Activated CD8-positive, alpha-beta memory T cell treated with anti-CD3 and anti-CD28 coated beads for 48 hours (primary cell): ENCODE measurements at places on chromosomes 4 and X.
A peak's percentile ranks its signal among the peaks of the same experiment; 100 is the strongest.

DNA sequence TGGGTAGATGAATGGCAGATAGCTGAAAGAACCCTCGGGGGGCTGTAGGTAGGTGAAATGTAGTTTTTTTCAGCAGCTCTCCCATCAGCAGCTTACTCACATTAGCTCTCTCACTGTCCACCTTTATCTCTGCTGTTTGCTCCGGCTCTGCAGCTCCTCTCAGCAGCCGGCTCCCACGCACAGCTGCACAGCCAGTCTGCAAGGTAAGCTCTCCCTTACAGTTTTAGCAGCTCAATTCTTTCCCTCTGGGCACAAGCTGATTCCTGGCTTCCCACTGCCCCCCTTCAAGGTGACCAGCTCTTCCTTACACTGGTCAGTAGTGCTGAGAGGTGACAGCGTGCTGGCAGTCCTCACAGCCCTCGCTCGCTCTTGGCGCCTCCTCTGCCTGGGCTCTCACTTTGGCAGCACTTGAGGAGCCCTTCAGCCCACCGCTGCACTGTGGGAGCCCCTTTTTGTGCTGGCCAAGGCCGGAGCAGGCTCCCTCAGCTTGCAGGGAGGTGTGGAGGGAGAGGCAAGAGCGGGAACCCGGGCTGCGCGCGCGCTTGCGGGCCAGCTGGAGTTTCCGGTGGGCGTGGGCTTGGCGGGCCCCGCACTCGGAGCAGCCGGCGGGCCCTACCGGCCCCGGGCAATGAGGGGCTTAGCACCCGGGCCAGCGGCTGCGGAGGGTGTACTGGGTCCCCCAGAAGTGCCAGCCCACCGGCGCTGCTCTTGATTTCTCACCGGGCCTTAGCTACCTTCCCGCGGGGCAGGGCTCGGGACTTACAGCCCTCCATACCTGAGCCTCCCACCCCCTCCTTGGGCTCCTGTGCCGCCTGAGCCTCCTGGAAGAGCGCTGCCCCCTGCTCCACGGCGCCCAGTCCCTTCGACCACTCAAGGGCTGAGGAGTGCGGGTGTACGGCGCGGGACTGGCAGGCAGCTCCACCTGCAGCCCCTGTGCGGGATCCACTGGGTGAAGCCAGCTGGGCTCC lies 393.6 kb downstream of the CENPC start:
- DNase-seq, result no peak

DNA sequence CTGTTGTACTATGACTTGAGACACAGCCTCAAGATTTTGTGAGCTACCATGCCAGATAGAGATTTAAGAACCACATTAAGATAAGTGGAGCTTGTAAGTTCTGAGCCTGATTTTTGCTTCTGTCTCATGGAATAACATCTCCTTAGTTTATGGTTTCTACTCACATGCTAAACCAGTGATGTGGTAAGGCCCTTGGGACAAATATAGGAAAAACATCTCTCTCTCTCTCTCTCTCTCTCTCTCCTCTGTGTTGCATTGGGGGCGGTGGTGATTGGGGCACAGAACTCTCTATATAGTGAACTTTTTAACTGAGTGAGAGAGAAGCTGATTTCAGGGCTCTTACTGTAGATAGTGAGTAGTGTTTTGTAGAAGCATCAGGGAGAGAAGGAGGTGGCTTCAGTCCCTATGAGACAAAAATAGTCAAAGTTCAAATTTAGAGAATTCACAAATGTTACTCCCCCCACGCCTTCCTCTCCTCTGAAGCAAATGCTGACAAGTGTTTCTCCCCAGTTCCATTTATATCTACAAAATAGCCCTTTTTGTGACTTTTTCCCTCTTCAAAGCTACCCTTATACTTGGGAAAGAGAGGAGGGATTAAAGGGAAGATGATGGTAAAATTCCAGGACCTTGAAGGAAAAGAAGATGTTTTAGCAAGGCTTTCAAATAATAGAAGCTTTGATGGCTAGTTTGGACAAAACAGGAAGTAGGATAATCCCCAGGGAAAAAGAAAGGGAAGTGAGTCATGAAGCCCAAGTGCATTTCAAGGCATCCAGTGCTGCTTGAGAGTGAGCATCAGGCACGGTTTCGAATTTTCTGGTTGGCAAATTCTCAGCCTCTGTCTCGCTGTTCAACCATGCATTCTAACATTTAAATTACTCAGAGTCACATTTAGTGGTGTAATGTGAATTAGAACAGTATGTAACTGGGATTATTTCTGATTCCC lies 134.3 kb upstream of the AP1S2 start:
- DNase-seq, result no peak

DNA sequence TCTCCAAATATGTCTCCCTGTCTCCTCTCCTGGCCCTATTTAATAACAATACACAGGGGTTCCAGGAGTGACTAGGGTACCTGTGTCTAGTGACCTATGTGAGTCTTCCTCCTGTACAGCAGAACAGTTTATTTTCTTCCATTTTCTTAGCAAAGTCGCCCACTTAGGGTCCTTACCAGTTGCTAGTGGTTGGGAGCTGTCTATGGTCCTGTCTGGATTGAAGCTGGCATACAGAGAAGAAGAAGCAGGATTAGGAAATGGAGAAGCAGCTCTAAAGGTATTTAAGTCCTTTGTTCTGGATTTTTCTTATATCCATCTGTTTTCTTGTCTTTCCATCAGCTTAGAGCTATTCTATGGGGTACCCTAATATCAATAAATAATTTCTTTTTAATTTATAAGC lies 587.1 kb upstream of the CPEB2 start:
- DNase-seq, result no peak

- no peak for DNase-seq
Observed at GRCh38 chrX:71178908-71179307, 34.3 kb downstream of the NLGN3 start.

- no peak for DNase-seq
Observed at GRCh38 chr4:169042608-169043007, 32.6 kb upstream of the CBR4 start.

- no peak for DNase-seq
Observed at GRCh38 chrX:20378233-20378920, 111.7 kb upstream of the RPS6KA3 start.

DNA sequence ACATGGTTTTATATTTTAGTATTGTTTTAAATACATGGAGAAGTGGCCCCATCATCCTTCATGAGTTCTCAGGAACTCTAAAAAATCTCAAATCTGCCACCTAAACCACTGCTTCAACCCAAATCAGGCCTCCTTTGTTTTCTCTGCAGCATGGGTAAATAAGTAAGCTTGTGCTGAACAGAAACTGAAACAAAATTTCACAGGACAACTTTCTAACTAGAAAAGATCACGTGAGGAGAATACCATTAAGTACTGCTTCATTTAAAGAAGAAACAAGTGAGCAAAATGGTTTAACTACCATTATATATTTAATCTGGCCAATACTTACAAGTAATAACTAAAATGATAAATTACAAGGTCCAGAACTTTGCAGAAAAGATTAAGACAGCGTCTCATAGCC lies 2.5 kb downstream of the ARAP2 start:
- DNase-seq, result no peak

- DNase-seq, result no peak
Observed at GRCh38 chr4:16235209-16235608, 8.9 kb upstream of the TAPT1 start.

- DNase-seq, result no peak
Observed at GRCh38 chrX:18825375-18825774, 117.9 kb downstream of the PPEF1 start.

- DNase-seq, result peak; percentile 22
Observed at GRCh38 chr4:127782025-127782274, 172 bp upstream of the HSPA4L start.

GRCh38 chr4:100188829-100189228 lies 1.4 kb downstream of the DDIT4L start:
- no peak for DNase-seq

DNA sequence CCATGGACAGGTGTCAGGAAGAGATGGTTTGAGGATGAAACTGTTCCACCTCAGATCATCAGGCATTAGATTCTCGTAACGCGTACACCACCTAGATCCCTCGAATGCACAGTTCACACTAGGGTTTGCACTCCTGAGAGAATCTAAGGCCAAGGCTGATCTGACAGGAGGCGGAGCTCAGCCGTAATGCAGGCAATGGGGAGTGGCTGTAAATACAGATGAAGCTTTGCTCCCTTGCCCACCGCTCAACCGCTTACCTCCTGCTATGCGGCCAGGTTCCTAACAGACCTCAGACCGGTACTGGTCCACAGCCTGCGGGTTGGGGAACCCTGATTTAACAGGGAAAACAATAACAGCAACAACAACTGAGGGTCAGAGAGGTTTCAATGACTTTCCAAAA lies 2.0 kb upstream of the TEC start:
- DNase-seq, result no peak

DNA sequence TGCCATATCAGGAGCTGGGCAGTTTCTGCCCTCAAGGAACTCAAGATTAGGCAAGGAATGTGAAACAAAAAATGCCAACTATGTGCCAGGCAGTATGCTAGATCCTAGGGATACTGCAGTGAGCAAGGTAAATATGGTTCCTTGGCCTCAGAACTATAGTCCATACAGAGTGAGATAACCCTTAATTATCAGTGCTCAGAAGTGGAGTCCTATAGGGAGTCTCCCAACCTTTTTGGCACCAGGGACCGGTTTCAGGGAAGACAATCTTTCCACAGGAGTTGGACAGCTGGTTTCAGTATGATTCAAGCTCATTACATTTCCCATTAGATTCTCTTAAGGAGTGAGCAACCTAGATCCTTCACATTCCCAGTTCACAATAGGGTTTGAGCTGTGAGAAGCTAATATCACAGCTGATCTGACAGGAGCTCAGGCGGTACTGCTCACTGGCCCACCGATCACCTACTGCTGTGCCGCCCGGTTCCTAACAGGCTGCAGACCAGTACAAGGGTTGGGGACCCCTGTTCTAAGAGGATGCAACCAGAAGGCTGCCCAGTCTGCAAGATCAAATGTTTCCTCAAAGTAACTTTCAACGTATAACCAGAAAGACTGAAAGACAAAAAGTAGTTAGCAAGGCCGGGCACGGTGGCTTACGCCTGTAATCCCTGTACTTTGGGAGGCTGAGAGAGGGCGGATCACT lies 1.7 kb upstream of the SRP72 start:
- no peak for DNase-seq

DNA sequence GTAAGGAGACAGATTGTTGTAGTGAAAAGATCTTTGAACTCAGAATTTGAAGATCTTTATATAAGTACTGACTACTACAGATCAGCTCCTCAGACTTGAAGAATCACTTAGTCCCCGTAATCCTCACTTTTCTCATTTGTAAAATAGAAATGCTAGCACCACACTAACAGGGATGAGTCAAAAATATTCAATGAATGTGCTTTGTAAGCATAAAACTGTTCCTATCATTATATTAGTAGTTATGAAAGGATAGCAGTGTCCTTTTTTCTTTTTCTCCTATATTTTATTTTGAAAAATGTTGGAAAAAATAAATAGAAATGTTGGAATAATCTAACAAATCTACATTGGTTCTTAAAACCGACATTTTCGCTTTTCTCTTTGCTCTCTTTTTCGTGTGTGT lies 25.4 kb downstream of the NFKB1 start:
- no peak for DNase-seq

- DNase-seq, result no peak
Observed at GRCh38 chr4:152598454-152598853, 62.6 kb upstream of the FBXW7 start.

DNA sequence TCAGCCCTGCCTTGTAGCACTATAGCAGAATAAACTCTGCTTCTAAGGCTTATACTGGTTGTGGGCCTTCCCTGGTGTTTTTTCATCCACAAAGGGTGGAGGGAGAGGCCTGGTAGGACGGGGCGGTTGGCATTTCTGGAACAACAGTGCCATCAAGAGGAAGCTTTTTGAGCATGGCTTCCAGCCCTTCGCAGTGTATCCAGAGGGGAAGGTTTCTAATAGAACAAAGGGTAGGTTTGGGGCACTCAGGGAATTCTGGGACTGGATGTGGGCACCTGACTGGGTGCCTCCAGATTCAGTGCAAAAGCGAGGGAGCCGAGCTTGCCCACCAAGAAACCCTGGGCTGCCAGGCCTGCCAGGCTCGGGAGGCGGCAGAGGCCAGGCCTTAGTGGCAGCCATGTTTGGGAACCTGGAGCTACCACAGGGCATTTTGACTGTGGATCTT lies 229.6 kb upstream of the AGTR2 start:
- DNase-seq, result peak; percentile 5

- DNase-seq, result no peak
Observed at GRCh38 chr4:13816472-13816871, 188.9 kb upstream of the BOD1L1 start.

- no peak for DNase-seq
Observed at GRCh38 chr4:125313989-125314667, 627 bp upstream of the FAT4 start.

DNA sequence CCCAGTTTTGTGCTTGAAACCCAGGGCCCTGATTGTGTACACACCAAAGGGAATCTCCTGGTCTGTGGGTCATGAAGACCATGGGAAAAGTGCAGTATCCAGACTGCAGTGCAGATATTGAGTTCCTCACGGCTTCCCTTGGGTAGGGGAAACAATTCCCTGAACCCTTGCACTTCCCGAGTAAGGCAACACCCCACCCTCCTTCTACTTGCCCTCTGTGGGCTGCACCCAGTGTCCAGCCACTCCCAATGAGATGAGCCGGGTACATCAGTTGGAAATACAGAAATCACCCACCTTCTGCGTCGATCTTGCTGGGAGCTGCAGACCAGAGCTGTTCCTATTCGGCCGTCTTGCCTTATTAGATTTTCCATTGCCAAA lies 134.2 kb downstream of the FNIP2 start:
- no peak for DNase-seq

DNA sequence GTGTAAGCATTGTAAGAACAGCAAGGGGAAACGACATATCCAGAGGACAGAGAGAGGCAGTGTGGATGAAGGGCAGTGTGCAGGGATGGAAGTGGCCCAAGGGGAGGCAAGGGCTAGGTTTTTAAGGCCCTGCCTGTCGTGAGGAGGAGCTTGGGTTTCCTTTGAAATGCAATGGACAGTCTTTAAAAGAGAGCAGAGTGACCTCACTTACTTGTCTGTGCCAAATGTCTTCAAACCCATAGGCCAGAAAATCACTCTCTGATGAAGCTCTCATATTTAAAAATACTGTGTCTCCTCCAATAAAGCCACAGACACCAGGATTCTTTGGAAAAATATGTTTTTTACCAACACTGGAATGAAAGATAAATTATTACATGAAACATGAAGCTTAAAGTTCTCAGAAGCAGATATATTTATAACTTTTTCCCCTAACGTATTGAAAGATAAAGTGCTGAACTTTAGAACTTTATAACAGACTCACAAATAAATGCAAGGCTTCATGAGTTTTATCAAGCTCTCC lies 19.2 kb upstream of the ATXN3L start:
- DNase-seq, result no peak

- DNase-seq, result no peak
Observed at GRCh38 chr4:110586131-110586850, 36.6 kb downstream of the PITX2 start.

DNA sequence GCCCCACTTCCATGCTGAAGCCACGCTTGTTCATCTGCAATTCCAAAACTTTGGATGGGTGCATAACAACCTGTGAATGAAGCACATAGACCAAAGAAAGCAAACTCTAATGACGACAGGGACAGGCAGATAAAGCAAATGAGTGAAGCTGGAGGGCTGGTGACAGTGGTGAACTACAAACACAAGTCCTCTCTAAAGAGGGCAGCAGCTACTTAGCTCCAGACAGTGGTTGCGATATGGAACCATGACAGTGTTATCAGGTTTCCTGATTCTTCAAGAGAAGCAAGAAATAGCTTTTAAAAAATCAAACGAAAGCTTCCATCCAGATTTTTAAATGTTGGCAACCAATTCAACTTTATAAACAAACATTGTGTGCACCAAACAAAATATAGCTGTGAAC lies 23.8 kb downstream of the NOX1 start:
- DNase-seq, result no peak
